ENCODE measurements at places on chromosomes 6 and 20. TPM values are rescaled to one million over a fixed set of nuclear protein-coding genes. Genes with fewer than 3 reads are reported as not detected.

TFAP2D gene
- not detected for total RNA-seq

FAM209B gene
- total RNA-seq: not detected

RFX6 gene
- not detected for total RNA-seq

TBXT gene
- total RNA-seq: not detected

AP5S1 gene
- 25.9 TPM for total RNA-seq

HDGFL1 gene
- not detected for total RNA-seq

WFDC12 gene
- total RNA-seq: not detected

AURKA gene
- 20.0 TPM for total RNA-seq

TENT5A gene
- total RNA-seq: 28.0 TPM

HLA-DQA1 gene
- not detected for total RNA-seq

PRKN gene
- 0.22 TPM for total RNA-seq

MEI4 gene
- total RNA-seq: not detected

KIF25 gene
- total RNA-seq: not detected

PRDM1 gene
- total RNA-seq: 0.79 TPM

ADGRF4 gene
- 24.8 TPM for total RNA-seq

SLC22A1 gene
- 2.0 TPM for total RNA-seq

PRSS35 gene
- total RNA-seq: 0.11 TPM

NEURL2 gene
- 3.5 TPM for total RNA-seq

IMPG1 gene
- total RNA-seq: not detected

MYH7B gene
- 0.39 TPM for total RNA-seq

HRH3 gene
- total RNA-seq: not detected

RRAGD gene
- 0.54 TPM for total RNA-seq

LGSN gene
- not detected for total RNA-seq

GPLD1 gene
- 0.33 TPM for total RNA-seq

SLC29A1 gene
- total RNA-seq: 0.39 TPM

FNDC11 gene
- total RNA-seq: 0.79 TPM

Measured in placental epithelial cell (primary cell).